Muscle of leg (tissue), 16 donors: ENCODE measurements at places on chromosomes 3 and 15. TPM values are rescaled to one million over a fixed set of nuclear protein-coding genes. Genes with fewer than 3 reads are reported as not detected.

CLDN18 gene
- 0.57 TPM for polyA plus RNA-seq

TARS3 gene
- 17.4 TPM for polyA plus RNA-seq

EXOG gene
- polyA plus RNA-seq, result 15.6 TPM

MCTP2 gene
- polyA plus RNA-seq, result 0.33 TPM
